ENCODE measurements at places on chromosomes 5 and 9.

GRCh38 chr5:28770307-28770706 is 1731.9 kb upstream of the CDH9 start:
- DNase-seq, result no peak

DNA sequence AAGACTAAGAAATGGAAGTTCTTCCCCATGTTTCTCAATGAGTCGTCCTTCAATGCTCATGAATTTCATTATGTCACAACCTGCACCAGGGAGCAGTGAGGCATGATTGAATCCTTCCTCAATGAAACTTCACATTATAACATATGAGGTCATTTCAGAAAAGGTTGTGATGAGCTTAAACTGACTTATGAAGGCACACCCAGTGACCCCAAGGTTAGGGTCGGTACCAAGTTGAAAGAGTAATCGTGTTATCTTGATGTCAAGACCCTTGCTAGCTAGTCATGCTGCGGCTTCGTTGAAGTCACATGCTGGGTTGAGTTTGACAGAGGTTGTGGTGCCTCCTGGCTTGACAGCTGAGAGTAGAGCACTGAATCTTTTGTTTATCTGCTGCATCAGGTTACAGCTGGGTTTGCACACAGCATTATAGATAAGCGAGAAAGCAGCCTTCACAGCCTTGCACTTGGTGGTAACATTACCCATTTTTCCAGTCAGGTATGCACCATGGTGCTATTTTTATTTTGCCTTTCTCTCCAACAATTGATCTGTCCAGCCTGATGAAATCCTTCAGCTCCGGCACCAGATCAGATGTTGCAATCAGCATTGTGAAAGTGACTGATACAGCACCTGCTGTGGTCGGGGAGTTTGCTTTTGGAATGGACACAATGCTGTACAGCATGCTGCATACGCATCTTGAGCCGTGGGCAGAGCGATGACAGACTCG is 133.2 kb downstream of the ERCC6L2 start:
- DNase-seq, result no peak

DNA sequence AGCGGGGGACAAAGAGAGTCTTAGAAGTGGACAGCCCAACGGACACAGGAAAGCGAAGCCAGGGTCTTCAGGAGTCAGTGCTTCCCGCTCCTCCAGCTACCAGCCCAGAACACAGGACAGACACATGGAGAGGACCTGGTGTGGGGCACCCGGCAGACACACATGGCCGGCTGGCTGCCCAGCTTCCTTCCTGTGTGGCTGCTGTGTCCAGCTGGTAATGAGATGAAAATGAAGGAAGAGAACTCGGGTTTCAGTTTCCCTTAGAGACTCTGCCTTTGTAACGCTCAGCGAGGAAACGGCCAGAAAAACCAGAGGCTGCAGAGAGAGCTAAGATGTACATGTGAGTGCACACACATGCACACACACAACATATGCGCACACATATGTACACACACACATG is 87.5 kb downstream of the SECISBP2 start:
- DNase-seq, result no peak

GRCh38 chr9:89655990-89656657 is 51.3 kb downstream of the GADD45G start:
- no peak for DNase-seq

- DNase-seq, result no peak
Observed at GRCh38 chr5:174145821-174146220, 100.3 kb downstream of the NSG2 start.

DNA sequence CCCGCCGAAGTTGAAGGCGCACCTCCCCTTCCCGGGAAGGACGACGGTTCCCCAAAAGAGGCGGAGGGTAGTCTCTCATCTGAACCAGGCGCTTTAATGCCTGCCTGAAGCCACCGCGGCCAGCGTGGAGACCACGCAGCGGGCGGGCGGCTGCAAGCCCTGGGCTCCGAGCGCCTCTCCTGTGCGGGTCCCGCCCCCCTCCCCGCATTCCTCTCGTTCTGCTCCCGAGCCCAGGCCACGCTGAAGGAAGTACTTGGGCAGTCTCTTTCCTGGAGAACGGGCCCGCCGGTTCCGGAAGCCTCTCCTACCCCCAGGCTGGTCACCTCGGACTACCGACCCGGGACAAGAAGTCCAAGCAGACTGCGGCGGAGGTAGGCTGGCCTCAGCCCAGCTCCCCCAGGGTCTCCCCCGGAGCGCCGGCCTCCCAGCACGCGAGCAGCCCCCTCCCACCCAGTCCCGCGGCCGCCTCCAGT is 571 bp downstream of the PPIC start:
- DNase-seq, result no peak

DNA sequence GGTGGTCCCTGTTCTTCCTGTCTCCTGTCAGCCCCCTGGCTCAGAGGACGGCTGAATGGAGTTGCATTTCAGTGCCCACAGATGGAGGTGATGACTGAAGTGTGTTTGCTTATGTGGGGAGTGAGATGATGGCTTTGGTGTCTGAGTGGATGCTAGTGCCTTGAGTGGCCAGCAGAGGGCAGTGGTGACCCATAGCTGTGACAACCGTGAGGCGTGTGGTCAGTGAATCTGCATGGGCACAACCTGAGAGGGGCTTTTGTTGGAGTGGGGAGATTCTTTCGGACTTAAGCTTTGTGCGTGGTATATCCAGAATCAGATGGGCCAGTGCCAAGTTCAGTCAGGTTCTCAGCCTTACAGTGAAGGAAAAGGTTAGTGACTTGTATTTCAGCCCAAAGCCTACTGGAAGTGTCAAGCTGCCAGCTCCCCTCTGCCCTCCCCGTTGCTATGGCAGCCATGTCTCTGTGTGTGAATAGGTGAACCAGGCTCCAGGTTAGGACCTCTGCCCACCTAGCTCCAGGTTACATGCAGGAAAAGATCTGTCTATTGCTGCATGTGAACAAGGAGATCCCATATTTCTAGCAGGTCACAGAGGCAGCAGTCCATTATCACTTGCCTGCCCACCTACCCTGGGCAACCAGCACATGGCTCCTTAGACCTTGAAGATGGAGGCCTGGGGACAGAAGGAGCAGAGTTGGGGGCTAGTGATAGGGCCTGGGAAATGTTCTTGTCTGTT is 14.7 kb upstream of the CXXC5 start:
- peak; percentile 85 for DNase-seq

GRCh38 chr5:125510651-125511050 is 764.2 kb upstream of the ZNF608 start:
- no peak for DNase-seq

DNA sequence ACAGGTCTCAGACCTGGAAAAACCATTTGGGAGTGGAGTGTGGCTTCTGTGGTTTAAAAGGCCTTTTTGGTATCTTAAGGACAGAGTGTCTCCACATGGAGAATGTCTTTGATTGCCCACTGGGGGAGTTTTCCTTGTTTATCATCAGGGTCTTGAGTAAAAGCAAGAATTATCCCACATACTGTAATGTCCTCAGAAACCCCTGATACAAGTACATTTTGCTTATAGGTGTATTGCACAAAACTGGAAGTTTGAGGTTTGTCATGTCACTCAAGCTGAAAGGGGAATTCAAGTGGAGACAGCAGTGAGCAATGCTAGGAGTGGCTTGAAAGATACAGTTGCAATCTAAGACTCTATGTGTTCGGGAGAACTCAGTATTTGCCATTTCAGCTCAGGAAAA is 62.7 kb upstream of the GRAMD2B start:
- no peak for DNase-seq

Measured in hematopoietic multipotent progenitor cell treated with erythropoietin and hydrocortisone succinate and interleukin-3 and kit ligand, for 17 days (in vitro differentiated cells).